ENCODE measurements at places on chromosomes 13 and 19.

DNA sequence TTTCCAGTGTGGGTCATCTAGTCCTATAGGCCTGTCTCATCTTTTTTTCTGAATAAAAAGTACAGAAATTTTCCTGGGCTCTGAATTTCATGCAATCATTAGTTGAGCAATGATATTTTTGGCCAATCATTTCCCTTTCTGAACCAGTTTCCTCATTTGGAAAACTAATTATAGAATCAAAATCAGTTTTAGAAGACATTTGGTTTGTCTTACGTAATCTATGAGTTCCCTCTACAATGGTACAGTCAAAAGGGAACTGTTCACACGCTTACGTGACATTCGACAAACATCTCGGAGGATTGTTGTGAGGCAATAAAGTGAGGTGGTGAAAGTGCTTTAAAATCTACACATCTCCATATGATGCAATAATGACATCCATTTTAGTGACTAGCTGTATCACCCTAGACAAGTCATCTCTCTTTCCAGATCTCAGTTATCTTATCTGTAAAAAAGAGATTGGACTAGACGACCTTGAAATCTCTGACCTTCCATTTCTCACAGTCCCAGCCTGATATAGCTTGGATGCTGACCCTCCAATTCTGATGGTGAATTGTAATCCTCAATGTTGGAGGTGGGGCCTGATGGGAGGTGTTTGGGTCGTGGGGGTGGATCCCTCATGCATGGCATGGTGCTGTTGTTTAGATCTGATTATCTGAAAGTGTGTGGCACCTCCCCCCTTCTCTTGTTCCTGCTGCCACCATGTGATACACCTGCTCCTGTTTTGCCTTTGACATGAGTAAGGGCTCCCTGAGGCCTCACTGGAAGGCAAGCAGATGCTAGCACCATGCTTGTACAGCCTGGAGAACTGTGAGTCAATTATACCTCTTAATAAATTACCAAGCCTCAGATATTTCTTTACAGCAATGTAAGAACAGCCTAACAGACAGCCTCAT lies 26.7 kb downstream of the FLT1 start:
- no peak for DNase-seq

- DNase-seq: no peak
These were observed 45.6 kb upstream of the MTIF3 start for GRCh38 chr13:27496006-27496405.

DNA sequence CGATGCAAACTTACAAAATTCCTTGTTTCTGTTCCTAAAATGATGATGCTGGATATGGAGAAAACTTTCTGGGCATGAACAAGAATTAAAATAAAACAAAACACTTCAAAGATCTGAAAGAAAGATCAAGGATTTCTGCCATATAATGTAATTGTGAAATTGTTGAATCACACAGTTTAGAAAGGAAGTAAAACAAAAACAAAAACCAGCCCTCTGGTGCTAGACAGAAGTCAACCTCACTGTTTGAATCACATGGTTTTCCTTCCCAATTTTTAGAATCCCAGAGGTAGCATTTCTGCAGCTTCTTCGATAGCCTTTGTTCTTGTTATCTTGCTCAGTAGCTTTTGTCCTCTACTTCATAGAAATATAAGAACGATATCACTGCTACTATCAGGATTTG lies 118.2 kb upstream of the ARGLU1 start:
- DNase-seq: no peak

- DNase-seq: no peak
These were observed 14.9 kb upstream of the IL4I1 start for GRCh38 chr19:49911381-49912145.

DNA sequence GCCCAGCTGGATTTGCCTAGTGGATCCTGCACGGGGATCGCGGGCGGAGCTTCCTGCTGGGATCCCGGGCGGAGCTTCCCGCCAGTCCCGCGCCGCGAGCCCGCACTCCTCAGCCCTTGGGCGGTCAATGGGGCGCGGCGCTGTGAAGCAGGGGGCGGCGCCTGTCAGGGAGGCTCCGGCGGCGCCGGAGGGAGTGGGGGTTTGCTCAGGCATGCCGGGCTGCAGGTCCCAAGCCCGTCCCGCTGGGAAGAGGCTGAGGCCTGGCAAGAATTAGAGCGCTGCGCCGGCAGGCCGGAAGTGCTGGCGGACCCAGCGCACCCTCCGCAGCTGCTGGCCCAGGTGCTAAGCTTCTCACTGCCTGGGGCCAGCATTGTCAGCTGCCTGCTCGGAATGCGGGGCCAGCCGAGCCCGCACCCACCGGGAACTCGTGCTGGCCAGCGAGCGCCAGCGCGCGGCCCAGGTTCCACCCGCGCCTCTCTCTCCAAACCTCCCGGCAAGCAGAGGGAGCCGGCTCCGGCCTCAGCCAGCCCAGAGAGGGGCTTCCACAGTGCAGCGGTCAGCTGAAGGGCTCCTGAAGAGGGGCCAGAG lies 119.6 kb downstream of the PRR20E start:
- no peak for DNase-seq

DNA sequence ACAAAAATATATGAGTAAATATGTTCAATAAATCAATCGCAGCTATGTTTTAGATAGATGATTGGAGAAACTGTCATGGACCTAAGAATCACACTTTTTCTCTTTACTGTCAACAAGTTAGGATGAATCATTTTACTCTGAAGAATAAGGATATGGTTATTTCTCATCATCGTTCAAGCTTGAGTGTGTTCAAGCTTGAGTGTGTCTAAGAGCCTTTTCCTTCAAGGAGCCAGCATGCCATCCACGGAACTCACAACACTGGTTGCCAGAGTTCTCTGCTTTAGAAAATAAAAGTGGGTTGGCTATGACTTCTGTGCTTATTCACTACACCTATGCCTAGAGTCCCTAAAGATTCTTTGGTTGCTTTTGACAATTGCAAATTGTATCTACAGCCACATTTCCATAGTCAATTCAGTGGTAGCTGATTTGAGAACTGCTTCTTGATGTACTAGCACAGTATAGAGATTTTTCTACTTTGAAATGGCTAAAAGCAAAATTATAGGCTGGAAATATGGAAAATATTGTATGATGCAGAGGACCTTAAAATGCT lies 58.1 kb upstream of the SCEL start:
- no peak for DNase-seq

DNA sequence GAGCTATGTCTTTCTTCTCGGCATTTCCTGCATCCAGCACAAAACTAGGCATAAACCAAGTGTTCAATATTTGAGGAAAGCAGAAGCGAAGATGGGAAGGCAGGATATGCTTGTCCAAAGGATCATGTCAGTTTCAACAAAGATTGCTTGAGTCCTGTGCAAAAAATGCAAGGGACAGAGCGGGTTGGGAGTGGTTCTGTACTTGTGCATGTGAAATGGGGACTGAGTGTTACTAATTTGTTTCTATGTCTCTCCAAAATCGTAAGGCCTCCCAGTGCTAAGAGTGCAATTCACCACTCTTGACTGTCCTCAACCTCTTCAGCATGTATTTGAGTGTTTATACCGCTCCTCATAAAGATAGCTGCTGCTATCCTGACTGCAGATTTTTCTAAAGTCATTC lies 166.2 kb downstream of the DLEU7 start:
- no peak for DNase-seq
